ENCODE measurements at places on chromosomes 1 and 21.

- no peak for DNase-seq
Observed at GRCh38 chr1:162292422-162292849, 84.2 kb downstream of the SPATA46 start.

- no peak for DNase-seq
Observed at GRCh38 chr1:94554580-94554979, 13.0 kb upstream of the F3 start.

DNA sequence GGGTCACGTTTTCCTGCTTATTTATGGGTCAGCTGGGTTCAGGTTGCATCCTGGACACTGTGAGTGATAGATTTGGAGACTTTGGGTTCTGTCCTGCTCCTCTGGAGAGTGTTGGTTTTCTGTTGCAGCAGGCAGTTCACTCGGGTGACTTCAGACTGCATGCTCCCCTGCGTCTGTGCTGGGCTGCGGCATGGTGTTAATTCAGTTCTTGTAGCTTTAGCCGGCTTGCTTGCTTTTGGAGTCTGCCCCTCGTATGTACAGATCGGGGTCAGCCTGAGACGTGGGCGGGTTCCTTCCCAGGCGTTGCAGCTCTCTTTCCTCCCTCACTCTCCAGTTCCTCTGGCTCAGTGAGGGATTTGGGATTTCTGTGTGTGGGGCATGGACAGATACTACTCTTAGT lies 38.0 kb downstream of the PCNT start:
- DNase-seq, result no peak

GRCh38 chr1:26553942-26554682 lies 24.6 kb downstream of the RPS6KA1 start:
- DNase-seq, result no peak

- DNase-seq, result no peak
Observed at GRCh38 chr21:36589352-36589971, 109.5 kb upstream of the SIM2 start.

DNA sequence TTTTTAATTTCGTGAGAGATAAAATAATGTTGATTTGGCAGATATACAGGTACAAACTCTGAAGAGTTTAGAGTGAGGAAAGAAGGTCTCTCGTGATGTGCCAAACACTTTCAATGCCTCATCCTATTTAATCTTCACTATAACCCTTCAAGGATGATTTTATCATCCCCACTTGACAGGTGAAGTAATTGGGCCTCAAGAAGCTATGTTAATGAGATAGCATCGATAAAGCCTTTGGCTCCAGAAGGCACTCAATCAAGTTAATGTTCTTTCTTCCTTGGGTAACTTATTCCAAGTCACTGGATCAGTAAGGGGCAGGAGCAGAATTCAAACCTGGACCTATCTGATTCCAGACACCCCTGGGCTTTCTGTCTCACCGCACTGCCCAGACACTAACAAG lies 7.2 kb downstream of the LMOD1 start:
- no peak for DNase-seq

DNA sequence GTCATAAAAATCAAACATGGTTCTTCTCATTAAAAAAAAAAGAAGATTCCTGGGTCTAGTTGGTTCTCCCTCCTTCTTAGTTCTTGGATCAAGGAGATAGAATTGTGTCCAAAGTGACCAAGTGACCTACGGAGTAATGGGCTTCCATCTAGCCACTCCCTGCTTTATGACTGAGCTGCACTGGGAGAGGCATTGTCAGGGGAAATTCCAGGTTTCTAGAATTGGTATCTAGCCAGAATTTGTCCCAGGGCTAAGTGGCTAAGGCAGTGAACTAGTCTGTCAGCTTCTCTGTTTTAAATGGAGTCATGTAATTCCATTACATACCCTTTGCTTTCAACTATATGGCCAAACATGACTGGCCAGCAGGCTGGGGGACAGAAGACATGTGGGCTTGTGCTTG lies 40.1 kb upstream of the ERG start:
- DNase-seq, result no peak

DNA sequence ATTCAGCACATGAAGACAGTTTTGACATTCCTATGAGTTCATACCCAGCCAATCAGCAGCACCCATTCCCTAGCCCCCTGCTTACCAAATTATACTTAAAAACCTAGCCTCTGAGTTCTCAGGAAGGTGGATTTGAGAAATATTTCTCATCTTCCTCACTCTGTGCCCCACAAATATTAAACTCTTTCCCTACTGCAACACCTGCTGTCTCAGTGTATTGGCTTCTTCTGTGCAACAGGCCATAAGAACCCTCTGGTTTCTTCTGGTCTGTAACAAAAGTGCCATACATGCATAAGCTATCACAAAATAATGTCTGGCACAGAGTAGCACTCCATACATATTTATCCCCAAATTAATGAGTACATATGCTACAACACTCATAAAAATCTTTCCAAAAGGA lies 387.4 kb upstream of the CAMK1G start:
- DNase-seq, result no peak

DNA sequence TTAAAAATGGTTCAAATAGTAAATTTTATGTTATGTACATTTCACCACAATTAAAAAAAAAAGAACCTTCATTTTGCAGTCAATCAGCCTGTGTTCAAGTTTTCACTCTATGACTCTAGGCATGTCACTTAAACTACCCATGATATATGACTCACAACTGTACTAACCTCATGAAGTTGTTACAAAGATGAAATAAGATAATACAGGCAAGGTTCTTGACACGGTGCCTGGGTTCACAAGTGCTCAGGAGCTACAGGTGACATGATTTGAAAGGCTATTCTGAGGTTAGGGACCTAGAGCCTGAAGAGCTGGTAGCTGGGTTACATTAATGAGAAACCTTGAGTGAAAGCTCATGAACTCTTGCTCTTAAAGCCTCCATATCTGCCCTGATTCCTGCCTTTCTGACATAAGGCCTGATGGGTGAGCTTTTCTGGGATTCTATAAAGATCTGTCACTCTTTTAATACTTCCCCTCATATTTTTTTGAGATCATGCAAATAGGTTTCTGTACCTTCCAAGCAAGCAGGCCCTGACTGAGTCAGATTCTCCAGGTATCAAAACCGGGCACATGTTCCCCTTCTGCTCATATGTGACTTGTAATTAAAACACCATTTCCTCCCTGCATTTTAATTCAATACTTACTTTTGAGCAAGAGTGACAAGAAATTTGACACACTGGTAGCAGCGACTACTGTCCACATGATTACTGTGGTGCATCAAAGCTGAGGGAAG lies 34.0 kb downstream of the PCSK9 start:
- DNase-seq, result no peak

DNA sequence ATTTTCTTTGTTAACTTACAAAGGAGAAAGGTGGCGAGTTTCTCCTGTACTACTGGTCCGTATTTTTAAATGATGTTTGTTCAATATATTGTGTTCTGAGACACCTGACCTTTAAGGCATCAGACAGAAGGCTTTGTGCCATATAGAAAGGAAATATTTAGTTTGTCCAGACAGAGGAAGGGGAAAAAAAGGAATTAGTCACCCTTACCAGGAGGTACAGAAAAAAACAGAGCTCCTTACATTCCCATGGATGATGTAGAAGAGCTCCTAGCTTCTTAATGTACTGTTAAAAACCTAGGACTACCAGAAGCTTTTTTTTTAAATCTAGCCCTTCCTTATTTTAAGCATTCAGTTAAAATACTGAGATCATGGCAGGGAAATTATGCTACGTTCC lies 12.4 kb upstream of the PODN start:
- no peak for DNase-seq

GRCh38 chr1:16189003-16189402 lies 23.4 kb downstream of the ARHGEF19 start:
- no peak for DNase-seq

GRCh38 chr1:238552271-238552670 lies 661.5 kb upstream of the ZP4 start:
- no peak for DNase-seq

- no peak for DNase-seq
Observed at GRCh38 chr21:44628707-44629391, 2.0 kb downstream of the KRTAP10-9 start.

DNA sequence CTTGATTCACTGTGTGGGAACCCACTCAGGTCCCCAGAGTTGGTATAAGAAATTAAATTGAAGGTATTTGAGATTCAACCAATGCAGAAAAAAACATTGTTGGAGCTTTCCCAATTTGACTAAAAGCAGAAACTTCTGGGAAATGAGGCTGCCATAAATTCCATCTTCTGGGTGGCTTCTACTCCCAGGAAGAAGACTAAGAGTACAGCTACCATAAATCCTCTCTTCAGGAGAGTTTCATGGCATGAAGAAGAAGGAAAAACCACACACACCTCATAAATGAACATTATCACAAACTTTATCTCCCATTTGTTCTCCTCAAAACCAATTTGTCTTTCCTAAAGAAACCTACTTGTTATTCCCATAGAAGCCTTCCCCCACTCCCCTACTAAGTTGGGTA lies 283.9 kb downstream of the DPYD start:
- DNase-seq, result no peak

GRCh38 chr1:118918940-118919259 lies 69.2 kb downstream of the TBX15 start:
- no peak for DNase-seq

- no peak for DNase-seq
Observed at GRCh38 chr1:68158837-68159236, 73.5 kb downstream of the WLS start.

GRCh38 chr21:25528515-25528914 lies 78.8 kb downstream of the MRPL39 start:
- DNase-seq, result no peak

DNA sequence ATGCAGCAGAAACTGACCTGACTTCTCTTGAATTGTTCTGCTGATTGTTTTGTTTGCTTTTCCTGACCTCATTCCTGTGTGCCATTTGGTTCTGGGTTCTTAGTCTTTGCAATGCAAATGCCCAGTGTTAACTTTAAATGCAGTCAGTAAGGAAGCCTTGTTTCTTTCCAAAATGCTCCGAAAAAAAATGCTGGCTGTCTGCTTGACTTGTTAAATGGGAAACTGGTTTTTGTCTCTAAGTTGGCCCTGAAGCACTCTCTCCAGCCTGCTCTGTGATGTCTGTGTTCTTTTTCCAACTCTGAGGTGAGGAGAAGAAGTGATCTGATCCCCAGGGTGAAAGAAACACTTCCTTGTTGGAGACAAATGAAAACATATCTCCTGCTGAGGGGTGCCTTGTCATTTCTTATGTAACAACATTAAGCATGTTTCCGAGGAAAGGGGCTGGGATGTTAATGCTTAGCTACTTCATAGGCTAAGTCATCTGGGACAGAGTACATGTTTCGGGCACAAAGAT lies 256.3 kb upstream of the ADGRL4 start:
- no peak for DNase-seq

GRCh38 chr1:220511785-220512184 lies 16.2 kb upstream of the MARK1 start:
- no peak for DNase-seq

DNA sequence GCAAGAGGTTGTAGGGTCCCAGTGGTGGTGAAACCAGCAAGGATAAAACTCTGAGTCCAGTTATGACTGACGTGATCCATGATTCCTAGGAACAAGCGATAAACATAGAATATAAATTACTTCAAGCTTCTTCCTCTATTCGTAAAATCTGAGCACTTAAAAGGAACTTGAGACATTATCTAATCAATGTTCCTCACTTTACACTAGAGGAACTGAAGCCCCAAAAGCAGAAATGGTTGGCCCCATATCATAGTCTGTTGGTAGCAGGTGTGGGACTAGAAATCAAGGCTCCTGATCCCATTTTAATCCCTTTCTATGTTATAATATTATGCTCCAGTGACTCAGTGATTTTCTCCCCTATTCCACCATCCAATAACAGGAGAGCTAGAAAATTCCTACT lies 21.9 kb upstream of the MNDA start:
- DNase-seq, result no peak

DNA sequence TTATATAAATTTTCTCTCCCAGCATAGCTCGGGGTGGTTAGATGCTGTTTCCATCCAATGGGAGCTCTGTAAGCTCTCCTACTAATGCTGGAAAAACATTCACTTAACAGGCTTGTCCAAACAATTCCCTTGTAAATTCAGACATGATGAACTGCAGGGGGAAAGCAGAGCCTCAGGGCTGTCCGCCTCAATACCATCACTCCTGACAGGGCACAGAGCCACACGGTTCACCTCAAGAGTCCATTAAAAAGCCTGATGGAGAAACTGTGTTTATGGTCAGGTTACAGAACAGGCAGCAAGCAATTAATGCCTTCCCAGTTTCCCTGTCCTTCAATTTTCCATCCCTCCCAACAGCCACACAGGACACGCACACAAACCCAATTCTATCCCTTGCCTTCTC lies 171.0 kb downstream of the BRINP2 start:
- no peak for DNase-seq

GRCh38 chr1:15283526-15283925 lies 36.5 kb downstream of the FHAD1 start:
- no peak for DNase-seq

- DNase-seq, result no peak
Observed at GRCh38 chr21:27244776-27245175, 277.9 kb upstream of the ADAMTS5 start.

- DNase-seq, result no peak
Observed at GRCh38 chr1:32898056-32898455, 3.1 kb downstream of the TMEM54 start.

DNA sequence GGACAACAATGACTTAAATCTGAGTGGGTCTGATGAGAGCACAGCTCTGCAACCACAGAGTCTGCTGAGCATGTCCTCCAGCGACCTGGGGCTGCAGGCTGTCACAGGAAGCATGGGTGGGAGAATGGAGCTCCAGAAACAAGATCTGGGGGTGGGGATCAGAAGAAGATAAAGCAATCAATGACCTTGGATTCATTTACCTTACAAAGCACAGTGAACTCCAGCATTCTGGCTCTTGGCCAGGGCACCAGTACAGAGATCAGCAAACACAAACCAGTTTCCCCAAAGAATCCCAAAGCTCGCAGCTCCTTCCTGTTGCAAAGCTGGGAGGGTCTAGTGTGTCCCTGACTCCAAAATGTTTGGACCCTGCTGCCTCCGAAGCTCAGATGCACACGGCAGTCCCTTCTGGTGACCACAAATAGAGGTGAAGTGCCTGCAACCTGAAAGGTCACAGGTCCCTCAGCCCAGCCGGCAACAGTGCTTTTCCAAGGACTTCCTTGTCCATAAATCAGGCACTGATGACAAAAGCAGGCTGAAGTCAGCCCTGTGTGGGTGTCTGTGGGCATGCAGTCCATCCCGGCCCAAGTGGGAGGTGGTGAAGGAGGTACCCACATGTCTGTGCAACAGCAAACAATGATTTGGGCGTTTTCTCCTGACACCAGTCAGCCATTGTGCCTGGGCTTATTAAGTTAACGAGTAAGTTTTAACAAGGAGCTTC lies 76.1 kb downstream of the SH3BGR start:
- no peak for DNase-seq

DNA sequence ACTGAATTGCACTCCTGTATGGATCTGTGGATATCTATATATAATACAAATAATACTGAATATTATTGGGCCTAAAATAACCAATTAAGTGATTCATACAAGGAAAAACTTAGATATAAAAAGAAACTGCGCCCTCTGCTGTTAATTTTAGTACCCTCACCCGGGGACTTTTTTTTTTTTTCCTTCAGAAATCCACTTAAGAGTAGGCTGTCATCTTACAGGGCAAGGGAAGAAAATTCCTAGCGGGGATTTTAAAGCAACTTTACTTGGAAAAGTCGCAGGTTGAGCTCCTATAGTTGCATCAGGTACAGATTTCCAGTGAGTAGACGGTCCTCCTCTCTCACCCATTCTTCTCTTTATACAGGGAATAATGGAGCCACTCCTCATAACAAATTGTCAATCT lies 1.3 kb downstream of the NTNG1 start:
- DNase-seq, result no peak

- DNase-seq, result no peak
Observed at GRCh38 chr1:176174108-176174507, 33.0 kb downstream of the COP1 start.
